8988T (cell line): ENCODE measurements at places on chromosomes 3 and 15.

DNA sequence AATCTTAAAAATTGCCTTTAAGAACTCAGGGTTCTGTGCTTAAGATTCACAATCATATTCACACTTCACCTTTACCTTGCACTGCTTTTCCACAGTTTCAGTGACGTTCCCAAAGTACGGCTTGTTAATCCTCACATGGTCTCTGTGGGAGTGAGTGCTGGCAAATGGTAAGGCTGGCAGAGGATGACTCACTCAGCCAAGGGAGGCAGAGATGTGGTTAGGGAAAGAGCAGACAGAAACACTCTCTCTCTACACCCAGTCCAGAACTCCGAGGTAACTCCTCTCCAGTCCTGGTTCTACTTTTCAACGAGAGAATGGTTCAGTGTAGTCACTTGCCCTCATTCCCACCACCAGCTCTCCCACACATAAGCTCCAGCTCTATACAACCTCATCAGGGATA lies 33.1 kb downstream of the RASGRP1 start:
- DNase-seq, result no peak

DNA sequence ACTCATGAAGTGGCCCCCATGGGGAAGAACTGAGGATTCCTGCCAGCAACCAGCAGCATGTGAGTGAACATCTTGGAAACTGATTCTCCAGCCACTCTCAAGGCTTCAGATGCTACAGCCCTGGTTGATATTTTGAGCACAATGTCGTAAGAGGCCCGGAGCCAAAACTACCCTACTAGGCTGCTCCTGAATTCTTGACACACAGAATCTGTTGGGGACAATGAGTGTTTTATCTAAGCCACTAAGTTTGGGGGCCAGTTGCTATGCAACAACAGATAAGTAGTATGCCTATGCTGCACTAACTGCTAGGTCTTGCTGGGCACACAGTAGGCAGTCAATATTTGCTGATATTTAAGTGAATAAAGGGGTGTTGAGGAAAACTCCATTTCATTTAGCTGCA lies 89.9 kb upstream of the CHL1 start:
- DNase-seq, result no peak

DNA sequence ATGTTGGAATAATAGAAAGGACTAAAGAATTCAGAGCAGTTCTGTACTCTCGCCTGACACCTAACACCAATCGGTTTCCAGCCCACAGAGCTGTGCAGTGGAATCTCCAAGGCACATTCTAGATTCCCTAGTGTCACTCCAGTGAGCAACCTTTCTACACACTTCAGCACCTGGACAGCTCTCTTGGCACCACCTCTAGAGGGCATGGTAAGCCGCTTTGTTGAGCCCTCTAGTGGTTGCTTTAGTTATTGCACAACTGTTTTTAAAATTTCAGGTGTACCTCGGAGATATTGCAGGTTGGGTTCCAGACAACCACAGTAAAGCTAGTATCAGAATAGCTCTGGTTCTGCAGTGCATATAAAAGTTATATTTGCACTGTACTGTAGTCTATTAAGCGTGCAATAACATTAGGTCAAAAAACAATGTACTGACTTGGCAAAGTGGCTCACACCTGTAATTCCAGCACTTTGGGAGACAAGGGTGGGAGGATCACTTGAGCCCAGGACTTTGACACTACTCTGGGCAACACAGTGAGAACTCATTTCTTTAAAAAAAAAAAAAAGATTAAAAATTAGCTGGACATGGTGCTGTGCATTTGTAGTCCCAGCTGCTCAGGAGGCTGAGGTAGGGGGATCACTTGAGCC lies 26.5 kb upstream of the ERC2 start:
- peak; percentile 58 for DNase-seq

GRCh38 chr15:71454462-71454996 lies 339.3 kb downstream of the THSD4 start:
- no peak for DNase-seq

DNA sequence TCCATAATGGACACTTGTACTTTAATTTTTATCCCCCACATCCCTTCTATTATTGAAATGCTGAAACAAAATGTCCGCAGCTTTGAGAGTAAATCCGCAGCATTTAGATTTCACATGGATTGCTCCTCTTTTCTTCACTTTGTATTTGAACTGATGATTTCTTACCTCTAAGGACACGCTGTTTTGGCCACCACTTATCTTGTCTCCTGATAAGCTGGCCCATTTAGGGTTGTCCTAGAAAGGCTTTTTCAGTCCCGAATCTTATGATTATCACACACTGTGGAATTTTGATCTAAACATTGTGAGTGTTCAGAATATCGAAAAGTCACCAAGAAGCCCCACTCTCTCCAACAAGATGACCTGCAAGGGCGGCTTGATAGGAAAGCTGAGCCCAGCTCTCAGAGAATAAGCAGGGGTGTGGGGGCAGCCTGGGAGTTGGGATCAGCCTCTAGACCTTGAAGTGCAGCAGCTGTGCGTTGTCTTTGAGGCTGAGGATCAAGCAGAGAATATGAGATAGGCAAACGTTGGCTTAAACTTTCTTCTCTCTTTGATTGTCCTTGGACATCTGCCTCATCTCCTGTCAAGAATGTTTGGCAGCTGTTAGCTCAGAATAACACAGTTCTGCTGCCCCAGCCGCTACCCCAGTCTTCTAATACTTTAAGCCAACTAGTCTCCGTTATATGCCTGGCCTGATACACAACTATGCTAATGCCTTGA lies 399.7 kb upstream of the NR2F2 start:
- DNase-seq, result no peak

DNA sequence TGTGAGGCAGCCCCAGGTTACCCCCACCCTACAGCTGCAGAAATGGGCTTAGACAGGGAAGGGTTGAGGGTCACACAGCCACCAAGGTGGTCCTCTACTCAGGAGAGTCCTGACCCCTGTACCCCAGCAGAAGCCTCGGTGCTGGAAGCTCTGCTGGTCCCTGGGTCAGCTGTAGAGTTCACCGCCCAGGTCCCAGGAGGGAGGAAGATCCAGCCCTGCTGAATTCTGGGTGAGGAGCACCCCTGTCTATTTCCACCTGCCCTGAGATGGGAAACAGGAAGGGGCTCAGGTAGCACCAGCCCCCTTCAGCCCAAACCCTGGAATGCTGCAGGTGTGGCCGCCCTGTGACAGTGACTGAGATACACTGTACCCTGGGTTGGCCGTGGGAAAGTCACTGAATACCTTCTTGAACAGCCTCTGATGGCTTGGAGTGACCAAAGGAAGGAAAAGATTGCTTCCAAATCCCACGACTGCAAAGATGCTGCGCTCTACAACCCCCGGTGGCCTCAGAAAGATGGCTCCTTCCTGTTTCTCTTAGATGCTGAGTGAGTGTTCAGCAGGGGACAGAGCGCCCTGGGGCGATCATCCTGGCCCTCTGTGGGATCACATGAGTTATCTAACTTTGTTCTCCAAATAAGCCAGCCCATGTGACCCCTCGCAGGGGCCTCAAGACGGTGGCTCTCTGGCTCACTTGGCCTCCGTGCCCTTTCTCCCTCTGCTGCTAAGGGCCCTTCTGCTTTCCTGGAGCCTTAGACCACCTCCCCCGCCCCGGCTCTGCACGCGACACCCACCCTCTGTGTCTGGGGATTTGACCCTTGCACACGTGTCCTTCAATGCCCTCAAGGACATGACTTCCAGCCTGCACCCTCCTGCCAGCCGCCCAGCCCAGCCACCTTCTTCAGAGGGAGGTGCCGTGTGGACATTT lies 141.9 kb downstream of the NSMCE3 start:
- no peak for DNase-seq

DNA sequence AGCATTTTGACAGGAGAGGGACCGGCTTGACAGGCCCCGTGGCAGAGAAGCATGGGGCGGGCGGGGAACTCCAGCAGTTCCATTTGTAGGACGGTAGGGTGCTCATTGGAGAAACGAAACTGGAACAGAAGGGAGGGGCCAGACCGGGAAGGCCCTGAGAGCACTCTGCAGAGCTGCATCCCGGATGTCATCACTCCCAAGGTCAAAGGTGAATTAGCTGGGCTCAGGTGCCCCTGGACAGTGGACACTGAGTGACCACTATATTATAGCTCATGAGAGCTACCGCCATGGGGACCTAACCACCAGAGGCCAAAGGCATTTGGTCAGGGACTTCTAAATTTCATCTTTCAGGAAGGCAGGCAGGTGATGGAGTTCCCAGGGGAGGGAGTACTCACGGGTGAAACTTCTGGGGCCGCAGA lies 7.3 kb downstream of the CSRNP1 start:
- no peak for DNase-seq

DNA sequence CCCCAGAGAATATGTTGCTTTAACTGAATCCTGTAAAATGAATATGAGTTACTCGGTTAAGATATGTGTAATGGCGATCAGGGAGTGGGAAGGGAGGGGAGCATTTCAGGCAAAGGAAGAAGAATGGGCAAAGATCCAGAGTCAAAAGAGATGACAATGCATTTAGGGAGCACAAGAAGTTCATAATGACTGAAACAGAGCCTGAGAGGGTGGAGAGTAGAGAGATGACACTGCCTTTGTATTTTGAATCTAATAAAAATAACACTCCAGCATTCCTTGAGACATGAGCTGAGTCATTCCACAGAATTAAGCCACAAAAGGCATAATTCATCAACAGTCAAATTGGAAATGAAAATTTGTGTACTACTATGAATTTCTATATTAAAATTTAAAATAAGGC lies 105.3 kb upstream of the PEX5L start:
- no peak for DNase-seq

DNA sequence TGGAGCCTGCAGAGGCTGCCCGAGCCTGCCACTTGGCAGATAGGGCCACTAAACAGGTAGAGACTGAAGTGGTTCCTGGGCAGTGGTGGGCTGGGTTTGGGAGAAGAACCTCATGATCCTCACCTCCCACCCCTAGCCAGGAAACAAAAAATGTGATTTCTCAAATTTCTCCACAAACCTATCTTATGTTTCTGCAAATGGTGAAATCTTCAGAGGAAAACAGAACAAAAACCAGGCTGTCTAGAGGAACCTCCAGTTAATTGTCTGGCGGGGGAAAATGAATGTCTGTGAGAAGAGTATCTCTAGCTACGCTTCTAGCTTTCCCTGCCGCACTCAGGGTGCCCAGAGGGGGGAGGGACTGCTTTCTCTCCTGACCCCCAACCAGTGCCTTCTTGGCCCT lies 55.9 kb downstream of the TRA2B start:
- DNase-seq, result no peak

DNA sequence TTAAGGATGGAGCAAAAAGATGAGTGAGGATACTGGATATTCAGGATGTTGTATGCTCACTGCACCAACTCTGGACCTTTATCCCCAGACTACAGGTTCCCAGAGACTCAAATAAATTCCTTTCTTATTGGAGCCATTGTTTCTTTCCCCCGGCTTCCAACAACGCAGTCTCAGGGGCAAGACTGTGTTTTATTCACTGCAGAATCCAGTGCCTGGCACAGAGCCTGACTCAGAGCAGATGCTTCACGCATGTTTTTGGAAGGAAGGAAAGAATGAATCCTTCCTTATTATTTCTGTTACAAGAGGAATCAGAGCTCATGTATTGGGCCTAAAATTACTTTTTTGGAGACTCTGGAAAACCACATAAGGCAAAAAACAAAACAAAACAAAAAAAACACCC lies 96.0 kb upstream of the VGLL4 start:
- no peak for DNase-seq

DNA sequence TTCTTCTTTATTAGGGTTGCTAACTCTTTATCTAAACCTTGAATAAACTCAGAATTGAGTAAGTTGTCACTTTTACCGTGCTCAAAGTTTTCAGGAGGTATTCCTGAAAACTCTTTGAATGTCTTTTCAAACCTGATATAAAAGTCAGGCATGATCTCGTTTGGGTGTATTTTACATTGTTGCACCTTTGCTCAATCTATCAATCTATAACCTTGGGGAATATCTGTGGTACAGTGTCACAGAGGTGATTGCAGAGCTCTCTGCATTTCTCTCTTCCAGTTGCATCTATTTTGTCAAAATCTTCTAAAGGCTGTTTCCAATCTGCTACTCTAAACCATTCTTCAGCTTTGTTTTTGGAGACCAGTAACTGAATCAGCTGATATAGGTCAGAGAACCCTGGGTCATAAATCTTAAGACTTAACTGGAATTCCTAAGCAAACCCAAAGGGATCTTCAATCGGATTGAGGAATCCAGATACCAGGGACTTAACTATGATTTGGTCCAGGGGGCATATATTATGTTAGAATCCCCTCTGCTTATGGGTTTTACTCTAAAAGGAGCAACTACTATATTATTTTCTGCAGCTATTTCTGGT lies 35.6 kb upstream of the AP4E1 start:
- no peak for DNase-seq

GRCh38 chr3:124207873-124208485 lies 216.1 kb upstream of the ROPN1 start:
- no peak for DNase-seq

DNA sequence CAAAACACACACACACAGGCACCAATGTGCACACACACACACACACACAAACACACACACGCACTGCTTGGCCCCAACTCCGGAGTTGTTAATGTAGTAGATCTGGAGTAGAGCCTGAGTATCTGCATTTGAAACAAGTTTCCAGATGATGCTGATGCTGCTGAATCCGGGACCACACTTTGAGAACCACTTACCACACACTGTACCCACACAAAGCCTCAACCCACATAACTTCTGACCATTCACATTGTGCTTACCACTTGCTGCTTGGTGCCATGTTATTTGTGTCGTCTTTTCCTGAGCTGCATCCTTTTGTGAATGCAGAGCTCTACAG lies 36.9 kb downstream of the SETMAR start:
- no peak for DNase-seq

- DNase-seq, result no peak
These were observed 259.3 kb downstream of the NAALADL2 start for GRCh38 chr3:175118382-175118941.

- no peak for DNase-seq
These were observed 59.6 kb downstream of the PIAS1 start for GRCh38 chr15:68113751-68114150.

GRCh38 chr3:123732447-123732846 lies 147.6 kb upstream of the HACD2 start:
- no peak for DNase-seq

GRCh38 chr15:85588677-85589076 lies 206.0 kb downstream of the KLHL25 start:
- no peak for DNase-seq

GRCh38 chr3:143536817-143537535 lies 311.3 kb downstream of the SLC9A9 start:
- no peak for DNase-seq

DNA sequence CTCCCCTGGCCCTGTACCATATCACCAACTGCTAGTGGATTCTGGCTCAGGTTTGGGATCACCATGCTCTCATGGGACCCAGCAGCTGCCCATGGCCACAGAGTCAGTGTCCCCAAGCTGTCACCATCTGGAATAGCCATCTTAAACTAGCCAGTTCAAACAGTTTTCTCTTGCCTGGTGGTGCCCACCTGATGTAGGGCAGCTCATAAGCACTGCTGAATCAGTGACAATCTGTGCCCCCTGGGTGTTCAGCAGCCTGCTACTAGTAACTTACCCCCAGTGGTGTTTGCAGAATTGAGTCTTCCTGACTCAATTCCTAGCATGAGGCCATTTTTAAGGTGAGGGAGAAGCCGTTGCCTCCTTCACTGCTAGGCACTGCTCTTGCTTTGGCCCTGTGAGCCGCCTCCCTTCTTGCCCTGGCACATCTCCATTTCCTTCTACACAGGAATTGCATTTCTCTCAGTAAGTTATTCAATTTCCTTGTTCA lies 7.9 kb downstream of the RPSA start:
- DNase-seq, result no peak
